NCI-H1092 treated with DMSO at 0.1 percent for 48 hours (cell line): ENCODE measurements at places on chromosomes 3 and 15.
A peak's percentile ranks its signal among the peaks of the same experiment; 100 is the strongest.

DNA sequence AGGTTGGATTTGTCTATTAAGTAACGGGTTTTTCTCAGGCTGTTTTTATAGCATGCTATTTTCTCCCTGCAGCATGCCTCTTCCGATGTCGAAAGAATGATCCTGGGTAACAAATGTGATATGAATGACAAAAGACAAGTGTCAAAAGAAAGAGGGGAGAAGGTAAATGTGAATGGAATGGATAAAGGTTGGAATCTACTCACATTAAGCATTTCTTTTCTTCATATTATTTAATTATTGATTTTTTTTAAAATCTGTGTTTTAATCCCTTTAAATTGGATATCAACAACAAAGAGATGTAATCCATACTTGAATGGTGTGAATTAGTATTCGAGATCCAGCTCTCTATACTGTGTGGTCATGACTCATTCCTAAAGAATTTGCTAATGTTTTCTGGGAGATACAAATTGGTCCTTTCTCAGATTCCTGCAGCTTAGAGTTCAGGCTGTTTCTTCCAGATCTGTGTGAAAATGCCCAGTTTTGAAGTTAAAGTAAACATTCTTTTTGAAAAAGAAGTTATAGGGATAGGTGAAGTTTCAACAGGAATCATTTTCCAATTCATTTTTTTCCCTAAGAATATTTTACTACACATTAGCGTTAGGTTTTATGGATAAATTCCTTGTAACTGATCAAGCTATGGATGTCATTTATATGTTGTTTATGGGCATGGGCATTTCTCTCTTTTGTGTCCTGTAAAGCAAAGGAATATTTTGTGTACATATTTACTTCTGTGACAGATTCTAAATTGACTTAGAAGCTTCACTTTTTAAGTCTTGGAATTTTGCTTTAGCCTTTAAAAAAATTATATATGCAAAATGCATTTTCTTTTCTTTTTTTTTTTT lies 20.8 kb upstream of the APH1B start:
- no peak for DNase-seq

GRCh38 chr3:177333533-177334520 lies 136.5 kb upstream of the TBL1XR1 start:
- no peak for DNase-seq

DNA sequence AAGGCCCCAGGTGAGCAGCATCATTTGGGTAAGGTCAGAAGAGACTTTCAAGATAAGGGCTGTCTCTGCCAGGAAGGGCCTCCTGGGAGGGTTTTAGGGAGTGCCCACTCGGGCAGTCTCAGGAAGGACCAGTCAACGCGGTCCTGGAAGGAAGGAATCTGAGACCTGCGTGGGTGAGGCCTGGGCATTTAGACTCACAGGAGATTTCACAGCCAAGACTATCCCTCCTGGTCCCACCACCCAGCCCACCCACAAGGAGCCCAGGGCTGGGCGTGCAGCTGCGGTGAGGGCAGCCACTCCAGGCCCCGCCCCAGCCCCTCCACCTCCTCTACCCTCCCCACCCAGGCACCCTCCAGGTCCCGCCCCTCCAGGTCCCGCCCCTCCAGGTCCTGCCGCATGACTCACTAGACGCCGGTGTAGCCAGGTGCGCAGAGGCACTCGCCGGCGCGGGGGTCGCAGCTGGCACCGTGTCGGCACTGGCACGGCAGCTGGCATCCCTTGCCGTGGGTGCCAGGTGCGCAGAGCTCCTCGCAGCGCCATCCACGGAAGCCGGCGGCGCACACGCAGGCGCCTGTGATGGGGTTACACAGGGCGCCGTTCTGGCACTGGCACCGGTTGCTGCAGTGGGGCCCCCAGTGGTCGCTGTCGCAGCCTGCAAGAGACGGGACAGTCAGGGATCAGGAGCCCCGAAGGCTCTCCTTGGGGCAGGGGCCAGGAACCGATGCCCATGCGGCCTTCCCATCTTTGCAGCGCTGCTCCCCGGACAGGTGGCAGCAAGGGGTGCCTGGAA lies 112.7 kb downstream of the RAB11A start:
- peak; percentile 27 for DNase-seq

DNA sequence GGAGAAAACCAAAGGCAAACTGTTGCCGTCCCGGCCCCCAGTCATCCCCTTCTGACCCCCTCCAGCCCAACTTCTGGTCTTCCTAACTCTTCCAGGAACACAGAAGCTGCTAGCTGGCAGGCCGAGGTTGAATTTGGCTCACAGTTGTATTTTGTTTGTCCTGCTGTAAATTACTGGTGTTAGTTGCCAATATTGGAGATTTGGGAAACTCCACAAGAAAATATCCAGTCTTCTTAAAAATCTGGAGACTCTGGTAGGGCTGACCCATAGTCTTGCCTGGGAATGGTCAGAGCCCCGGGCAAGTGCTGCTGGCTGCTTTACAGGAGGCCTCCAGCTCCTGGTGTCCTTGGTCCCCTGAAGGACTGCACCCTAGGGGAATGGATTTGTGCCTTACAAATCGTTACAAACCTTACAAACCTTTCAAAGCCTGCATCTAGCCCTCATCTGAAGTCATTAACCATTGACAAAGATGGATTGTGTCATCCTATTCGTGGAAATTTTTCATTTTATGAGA lies 112.0 kb upstream of the MCTP2 start:
- DNase-seq = no peak

DNA sequence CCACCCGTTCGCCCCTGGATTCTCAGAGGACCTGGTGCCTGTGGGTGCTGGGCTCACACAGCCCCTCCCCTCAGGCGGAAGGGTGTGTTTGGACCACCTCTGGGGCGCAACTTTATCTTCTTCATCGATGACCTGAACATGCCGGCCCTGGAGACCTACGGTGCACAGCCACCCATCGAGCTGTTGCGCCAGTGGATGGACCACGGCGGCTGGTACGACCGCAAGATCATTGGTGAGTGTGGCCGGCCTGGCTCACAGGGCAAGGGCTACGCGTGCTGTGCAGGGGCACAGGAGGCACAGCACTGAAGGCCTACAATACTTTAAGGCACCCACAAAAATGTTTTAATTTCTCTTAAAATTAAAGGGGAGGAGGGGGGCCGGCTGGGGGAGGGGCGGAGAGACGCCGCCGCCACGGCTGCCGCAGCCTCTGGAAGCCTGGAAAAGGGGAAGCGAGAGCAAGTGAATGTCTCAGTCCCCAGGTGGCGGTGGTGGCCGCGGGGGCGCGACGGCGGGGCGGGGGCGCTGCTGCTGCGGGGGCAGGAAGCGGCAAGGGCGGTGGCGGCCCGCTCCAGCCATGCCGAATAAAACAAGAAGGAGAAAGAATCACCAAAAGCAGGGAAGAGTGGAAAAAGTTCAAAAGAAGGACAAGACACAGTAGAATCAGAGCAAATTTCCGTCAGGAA lies 56.8 kb downstream of the DNAH1 start:
- DNase-seq = no peak

DNA sequence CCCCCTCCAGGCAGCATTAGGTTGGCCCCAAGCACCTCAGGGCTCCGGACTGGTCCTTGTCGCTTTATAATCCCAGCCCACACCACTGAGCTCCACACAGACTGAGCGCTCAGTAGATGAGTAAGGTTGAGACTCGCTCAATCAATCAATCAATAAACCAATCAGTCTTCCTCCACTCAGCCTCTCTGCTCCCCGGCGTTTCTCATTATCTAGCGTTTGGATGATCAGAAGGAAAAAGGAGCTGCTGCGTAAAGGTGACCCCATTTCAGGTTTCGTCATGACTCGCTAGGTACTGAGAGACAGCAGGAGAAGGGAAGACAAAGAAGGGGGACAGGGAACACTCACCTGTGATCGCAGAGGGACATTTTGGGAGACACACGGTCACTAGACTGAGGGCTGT lies 41.2 kb downstream of the ZNF710 start:
- DNase-seq = no peak

DNA sequence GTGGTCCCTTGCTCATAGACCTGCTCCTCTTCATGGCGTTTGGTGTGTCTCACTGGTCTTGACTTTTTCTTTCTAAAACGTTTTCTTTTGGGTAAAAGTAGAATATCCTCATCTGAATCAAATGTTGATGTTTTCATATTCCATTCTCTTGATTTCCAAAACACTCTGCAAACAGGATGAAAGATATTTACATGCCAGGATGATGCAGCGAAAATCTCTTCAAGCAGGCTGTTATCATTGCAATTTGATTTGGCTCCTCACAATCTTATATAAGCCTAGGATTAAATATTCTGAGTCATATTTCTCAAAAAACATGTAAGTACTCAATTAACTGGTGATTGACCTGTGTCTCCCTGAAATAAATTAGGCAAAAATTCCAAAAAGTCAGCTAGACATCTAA lies 10.1 kb downstream of the PP2D1 start:
- DNase-seq = no peak

DNA sequence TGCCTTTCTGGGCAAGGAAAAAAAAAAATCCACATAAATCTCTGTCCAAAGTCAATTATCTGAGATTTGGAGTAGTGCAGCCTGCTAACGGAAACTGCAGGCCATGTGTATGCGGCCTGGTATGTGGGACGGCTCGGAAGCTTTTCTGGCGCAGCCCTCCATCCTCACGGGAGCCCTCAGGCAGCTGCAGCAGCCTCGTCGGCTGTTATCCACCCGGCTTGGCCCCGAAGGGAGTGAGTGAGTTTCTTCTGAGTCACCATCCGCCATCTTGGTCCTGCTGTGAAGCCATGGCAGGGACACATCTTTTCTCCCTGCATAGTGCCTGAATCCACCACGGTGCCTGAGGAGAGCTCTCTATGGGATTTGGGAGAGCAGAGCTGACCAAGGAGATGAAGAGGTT lies 62.8 kb downstream of the POLR2M start:
- DNase-seq = no peak

DNA sequence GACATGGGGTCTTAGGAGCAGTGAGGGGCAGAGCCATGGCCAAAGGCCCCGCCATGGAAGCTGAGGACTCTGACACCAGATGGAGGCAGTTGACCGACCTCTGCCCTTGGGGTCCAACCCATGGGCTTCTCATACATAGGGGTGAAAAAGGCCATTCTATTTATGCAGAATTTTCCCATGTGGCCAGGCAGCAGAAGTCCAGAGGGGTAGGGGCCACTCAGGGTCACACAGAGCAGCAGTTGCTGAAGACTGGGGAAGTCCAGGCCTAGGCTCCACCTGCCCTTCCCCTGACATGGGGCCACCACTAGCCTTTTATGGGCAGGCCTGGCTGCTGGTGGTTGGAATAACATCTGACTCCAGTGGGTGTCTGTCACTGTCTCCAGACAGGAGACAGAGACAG lies 6.4 kb downstream of the PRSS50 start:
- DNase-seq = no peak

GRCh38 chr3:140223631-140224030 lies 288.6 kb downstream of the CLSTN2 start:
- DNase-seq = no peak

DNA sequence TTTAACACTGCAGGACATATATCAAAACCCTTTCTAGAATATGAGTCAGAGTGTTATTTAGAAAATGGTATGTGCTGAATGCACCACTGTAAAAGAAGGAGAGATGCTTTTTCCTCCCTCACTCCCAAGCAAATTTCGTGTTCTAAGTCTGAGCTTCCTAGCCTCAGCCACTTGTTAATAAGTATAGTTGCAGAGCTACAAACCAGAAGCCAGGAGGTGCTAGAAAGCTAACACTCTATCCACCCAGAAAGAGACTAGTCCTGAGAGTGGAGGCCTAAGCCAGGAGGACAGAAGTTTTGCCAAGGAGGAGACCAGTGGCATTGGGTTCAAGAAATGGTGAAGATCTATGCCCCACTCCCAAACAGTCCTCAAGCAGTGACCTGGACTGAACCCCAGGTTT lies 40.5 kb upstream of the GYG1 start:
- DNase-seq = no peak

- DNase-seq = no peak
Measured at GRCh38 chr15:35886765-35887164, 340.8 kb upstream of the DPH6 start.

GRCh38 chr15:96416934-96417759 lies 86.6 kb downstream of the NR2F2 start:
- DNase-seq = no peak

DNA sequence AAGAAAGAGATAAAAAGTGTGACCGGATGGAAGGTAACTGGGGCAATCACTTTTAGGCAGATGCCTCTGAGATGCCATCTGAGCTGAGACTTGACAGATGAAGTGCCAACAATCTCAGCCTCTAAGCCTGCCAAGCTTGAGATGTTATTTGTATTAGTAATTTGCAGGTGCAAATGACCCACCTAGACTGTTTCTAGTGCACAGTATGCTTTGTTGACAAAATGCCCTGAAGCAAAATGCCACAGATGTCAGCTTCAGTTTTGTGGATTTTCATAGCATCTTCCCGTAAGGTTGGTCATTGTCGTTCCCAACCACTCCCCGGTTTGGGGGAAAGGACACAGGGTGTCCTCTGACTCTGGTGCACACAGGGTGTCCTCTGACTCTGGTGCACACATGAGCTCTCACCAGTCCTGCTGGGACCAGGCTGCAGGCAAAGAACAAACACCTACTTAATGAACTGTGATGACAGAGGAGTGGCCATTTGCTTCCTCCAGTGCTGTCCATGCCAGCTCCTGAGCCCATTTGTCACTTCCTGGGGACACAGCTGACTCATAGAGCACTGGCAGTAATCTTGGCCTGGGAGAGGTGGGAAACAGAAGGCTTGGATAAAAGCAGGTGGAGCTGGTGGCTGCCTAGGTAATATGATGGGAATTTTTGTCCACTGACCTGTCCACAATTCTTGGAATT lies 16.7 kb upstream of the PPP1R2 start:
- DNase-seq = no peak

GRCh38 chr3:47867451-47868044 lies 64.6 kb downstream of the DHX30 start:
- no peak for DNase-seq

DNA sequence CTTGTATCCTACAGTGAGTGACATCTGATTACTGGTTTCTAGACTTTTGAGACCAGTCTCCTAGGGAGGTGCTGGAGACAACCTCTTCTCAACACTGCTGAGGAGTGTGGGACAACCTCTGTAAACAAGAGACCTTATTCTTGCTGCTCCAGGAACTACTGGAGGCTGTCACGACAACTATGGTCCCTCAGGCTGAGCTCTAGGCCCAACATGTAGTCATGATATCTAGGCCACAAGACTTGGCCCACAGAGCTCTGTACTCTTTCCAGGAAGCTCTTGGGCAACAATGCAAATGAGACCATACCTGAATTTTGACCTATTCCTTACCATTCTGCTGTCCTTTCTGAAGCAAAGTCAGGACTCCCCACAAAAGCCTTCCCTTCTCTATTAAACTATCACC lies 24.3 kb upstream of the HEG1 start:
- DNase-seq = no peak

- DNase-seq = no peak
Measured at GRCh38 chr3:104763007-104763406, 603.7 kb upstream of the ALCAM start.

GRCh38 chr3:162721736-162722135 lies 1225.1 kb downstream of the OTOL1 start:
- DNase-seq = no peak

- peak; percentile 45 for DNase-seq
Measured at GRCh38 chr3:72301779-72302178, 516.8 kb upstream of the PROK2 start.
